ENCODE measurements at places on chromosomes 16 and 17.

GRCh38 chr17:37385474-37385990 is 9.7 kb downstream of the C17orf78 start:
- no peak for DNase-seq

DNA sequence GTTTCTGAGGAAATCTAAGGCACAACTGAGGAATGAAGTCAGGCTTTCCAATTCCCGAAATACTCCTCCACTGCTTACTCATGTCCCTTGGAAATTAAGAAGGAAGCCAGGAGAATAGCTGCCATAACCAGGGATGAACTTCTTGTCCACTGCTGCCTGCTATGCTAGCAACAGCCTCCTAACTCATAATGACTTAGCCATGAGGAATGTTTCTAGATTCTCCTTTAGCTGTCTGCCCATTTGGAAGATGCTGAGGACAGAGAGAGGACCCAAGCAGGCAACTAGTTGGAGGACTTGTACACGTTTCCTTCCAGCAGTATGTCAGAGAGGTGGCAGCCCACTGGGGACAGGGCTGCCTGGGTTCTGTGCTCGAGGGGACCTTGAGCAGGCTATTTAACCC is 939 bp upstream of the CCL2 start:
- DNase-seq = no peak

DNA sequence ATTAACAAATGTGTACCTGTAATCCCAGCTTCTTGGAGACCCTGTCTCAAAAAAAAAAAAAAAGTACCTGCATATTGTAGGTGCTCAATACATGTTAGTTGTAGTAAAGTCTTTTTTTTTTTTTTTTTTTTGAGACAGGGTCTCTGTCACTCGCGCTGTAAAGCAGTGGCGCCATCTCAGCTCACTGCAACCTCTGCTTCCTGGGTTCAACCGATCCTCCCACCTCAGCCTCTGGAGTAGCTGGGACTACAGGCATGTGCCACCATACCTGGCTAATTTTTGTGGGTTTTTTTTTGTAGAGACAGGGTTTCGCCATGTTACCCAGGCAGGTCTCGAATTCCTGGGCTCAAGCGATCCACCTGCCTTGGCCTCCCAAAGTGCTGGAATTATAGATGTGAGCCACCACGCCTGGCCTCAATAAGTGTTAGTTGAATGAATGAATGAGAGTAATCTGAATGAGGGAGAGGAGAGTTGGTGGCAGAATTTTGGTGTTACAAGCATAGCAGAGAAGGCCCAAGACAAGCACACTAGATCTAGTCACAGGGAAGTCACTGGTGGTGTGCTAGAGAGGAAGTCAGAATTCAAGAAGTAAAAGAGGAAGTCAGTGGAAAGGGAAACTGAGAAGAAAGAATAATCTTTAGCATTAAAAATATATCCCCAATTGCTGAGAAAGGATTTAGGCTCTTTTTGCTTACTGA is 9.4 kb upstream of the MYL4 start:
- no peak for DNase-seq

DNA sequence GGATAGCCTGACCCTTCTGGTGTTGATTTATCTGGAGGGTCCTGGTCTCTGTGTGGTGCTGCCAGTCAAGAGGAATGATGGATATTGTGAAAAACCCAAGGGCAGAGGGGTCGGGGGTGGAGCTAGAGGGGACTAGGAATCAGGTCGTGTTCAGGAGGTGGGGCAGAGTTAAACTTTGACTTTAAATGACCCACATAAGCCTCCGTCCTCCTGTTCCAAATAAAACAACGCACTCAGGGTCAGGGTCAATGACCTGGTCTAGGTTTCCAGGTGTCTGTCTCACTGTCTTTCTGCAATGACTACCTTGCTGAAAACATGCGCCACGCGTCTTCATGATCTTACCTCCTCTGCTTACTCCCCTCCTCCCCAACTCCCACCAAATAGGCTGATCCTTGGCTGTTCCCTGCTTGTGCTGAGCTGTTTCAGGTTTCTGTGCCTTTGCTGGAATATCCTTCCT is 14.7 kb downstream of the AOC3 start:
- DNase-seq = no peak

DNA sequence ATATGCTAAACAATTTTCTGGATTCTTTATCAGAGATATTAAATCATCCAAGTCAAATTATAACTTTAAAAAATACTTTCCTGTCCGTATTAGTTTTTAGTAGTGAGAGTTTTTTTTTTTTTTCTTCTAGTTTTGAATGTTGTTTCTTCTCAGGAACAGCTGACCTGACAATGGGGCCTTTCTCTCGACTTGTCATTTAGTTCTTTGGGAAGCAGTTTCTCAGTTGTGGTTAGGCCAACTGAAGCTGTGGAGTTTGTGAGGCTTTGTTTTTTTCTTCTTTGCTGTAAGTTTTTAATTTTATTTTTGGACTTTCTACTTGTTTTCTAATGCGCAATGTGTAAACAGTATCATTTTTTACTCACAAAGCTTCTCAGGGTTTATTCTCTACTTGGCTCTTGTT is 140.8 kb downstream of the FTO start:
- DNase-seq = no peak

DNA sequence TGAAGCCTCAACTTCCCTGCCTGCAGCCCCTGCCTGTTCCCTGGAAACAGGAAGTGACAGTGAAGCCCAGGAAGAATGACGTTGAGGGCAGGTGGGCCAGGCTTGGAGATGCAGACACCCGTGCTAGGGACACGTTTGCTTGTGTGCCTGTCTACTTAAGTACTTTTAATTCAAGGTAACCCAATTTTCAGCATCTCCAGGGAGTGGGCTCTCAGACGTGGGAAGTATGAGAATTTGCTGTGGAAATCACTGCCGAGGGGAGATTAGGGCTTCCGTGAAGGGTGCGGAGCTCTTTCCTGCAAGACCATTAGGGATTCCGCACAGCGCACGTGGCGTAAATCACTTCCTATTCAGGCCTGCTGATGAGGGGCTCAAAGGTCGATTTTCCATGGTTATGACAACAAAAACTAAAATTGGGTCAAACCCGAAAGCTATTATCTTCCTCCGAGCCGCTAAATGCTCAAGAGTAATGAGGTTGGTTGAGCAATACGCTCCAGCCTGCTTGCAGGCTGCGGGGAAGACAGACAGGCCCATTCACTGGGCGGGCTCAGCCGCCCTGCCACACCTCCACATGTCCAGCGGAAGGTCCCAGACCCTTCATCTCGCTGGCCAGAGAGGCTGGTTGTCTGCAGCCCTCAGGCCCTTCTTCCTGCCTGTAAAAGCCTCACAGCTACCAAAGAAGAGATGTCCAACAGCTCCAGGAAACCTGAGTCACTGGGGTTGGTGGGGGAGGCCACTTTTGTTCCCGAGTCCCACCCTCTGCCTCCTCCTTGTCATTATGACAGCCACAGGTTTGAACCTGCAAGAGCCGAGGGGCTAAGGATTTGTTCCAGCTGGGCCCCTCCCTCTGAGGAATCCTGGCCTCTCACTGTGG is 109.9 kb downstream of the RBFOX3 start:
- DNase-seq = no peak

GRCh38 chr16:2207872-2208271 is 2.6 kb downstream of the MLST8 start:
- DNase-seq = no peak

GRCh38 chr17:48484256-48484655 is 46.6 kb downstream of the HOXB1 start:
- DNase-seq = no peak

DNA sequence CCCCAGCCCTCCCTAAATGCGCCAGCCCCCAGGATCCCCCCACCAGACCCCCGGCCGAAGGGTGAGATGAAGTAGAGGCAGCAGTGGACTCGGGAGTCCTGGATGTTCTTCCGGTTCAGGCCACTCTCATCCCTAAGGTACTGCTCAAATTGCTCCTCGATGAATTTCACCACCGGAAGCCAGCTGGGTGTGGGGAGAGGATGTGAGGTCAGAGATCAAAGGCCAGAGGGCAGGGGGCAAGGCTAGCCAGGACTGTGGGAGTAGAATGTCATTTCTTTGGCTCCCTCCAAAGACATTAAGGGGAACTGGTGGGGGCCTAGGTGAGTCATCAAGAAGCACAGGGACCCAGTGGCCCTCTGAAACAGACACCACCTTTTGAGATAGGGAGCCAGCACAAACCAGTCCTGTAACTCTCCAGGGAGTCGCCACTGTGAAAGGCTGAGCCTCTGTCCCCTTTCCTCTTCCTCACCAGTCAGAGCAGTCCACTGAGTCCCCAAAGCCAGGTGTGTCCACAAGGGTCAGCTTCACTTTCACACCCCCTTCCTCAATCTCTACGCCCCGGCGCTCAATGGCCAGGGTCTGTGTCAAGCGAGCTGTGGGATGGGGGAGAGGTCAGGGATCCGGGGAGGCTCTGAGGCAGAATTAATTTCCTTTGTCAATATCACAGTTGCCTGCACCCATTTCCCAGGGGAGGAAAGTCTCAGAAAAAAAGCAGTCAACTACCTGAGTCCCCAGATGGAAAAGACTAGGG is 895 bp downstream of the SEPTIN1 start:
- DNase-seq = no peak

GRCh38 chr16:21656795-21657768 is 4.7 kb upstream of the IGSF6 start:
- DNase-seq = peak; percentile 58

GRCh38 chr16:89596061-89596689 is 17.3 kb upstream of the DPEP1 start:
- DNase-seq = no peak

GRCh38 chr16:82660966-82661365 is 34.2 kb downstream of the CDH13 start:
- DNase-seq = no peak

- no peak for DNase-seq
Measured at GRCh38 chr16:27408012-27408601, 6.1 kb downstream of the IL21R start.

DNA sequence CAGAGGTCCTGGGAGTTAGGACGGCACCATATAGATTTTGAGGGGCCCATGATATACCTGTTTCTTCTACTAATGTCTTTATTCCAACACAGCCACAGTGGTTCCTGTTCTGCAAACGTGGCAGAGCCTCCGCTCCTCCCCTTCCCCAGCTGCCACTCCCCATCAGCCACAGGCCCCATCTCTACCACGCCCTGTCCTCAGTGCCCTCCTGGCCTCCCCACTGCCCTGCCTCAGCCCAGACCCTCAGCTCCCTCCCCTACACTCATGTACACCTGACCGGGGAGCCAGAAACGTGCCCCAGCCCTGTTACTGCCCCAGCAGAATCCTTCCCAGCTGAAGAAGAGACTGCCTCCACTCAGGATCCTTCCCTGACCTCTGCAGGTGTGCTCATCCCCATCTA is 11.9 kb upstream of the RBFOX3 start:
- no peak for DNase-seq

- no peak for DNase-seq
Measured at GRCh38 chr17:77873500-77874302, 84.8 kb upstream of the TNRC6C start.

Measured in GM19239 (cell line).